Stimulated activated CD8-positive, alpha-beta memory T cell treated with anti-CD3 and anti-CD28 coated beads, Interleukin-12 subunit alpha, Interleukin-12 subunit beta, amount 100 ng/mL, for 1 hour (primary cell): ENCODE measurements at places on chromosomes 6 and 20.

GRCh38 chr6:17589406-17590096 lies 10.6 kb upstream of the FAM8A1 start:
- DNase-seq: no peak

DNA sequence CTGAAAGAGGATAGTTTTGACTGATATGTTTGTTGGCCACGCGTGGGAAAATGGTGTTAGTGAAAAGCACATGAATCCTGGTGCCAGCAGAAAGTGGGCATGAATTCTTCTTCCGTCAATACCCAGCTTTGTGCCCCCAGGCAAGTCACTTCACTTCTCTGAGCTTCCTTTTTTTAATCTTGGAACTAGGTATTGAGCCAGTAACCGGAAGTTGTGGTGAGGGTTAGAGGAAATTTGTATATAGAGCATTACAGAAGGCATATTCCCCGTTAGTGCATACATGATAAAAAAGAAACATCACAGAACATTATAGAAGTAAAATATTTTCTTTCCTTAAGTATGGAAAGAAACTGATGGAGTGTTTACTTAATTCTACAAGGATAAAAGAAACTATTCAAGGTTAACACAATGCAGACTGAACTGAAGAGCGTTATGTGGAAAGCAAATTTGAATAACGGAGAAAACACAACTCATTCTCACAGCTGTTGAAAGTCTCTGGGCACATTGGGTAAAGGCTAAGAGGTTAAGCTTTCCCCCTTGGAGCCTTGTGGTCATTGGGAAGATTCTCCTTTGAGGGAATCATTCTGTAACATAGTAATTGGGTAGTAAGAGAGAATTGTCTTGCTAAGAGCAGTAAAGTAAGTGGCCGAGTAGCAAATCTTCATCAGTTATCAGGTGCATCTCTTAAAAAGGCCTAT lies 223.1 kb downstream of the BCAS1 start:
- DNase-seq: no peak

DNA sequence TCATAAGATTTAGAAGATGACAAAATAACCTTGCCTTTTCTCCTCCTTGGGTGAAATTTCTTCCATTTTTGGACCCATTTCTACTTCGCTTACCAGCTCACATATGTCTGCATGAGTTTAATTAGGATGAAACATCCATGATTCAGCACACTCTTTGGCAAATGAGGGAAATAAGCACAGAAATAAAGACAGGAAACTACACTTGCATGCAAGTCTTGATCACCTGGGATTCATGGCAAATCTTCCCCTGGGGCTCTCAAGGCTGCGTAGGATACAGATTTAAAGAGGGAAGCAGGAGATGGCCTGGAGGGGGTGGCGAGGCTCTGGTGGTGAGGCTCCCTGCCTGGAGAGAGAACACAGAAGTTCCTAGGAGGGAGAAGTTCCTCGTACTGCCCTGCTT lies 147.8 kb downstream of the EDN3 start:
- no peak for DNase-seq

GRCh38 chr20:48723308-48724264 lies 104.2 kb downstream of the PREX1 start:
- DNase-seq: no peak

- no peak for DNase-seq
Measured at GRCh38 chr6:82954356-82954755, 111.3 kb downstream of the UBE3D start.

GRCh38 chr6:3612341-3613041 lies 139.0 kb downstream of the PXDC1 start:
- DNase-seq: no peak

DNA sequence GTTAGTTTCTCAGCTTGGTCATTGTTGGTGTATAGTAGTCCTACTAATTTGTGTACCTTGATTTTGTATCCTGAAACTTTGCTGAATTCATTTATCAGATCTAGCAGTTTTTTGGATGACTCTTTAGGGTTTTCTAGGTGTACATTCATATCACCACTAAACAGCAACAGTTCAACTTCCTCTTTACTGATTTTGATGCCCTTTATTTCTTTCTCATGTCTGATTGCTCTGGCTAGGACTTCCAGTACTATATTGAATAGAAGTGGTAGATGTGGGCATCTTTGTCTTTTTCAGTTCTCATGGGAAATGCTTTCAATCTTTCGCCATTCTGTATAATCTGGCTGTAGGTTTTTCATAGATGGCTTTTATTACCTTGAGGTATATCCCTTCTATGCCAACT lies 61.3 kb upstream of the HEY2 start:
- no peak for DNase-seq

DNA sequence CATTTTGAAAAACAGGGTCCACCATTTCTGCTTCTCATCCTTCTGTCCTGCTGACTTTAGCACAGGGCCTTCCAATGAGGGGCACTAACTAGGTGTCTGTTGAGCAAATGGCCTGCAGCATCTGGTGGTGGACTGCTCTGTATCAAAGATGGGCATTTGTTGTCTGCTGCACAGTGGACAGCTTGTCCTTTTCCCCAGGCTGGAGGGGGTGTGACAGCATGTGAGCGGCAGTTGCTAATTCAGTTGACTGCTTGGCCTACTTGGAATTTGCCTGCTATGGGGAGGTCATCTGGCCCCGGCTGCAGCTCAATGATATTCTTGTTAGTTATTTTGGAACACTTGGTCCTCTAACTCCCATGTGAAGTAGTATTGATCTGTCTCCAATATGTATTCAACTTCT lies 93.7 kb downstream of the SH3BGRL2 start:
- no peak for DNase-seq
